Uterus (tissue), 4 donors: ENCODE measurements at places on chromosomes 4 and X. TPM values are rescaled to one million over a fixed set of nuclear protein-coding genes. Genes with fewer than 3 reads are reported as not detected.

GRCh38 chr4:52868133-52868532, 6.0 kb downstream of the RASL11B start:
- H3K36me3 ChIP-seq: no peaks in the 10 kb centered on the region
- peak; percentile 35 for DNase-seq
- H3K27ac ChIP-seq: peak overlapping the region; percentile 70
- H3K4me3 ChIP-seq: no peak overlapping the region
- peaks cover 15% of the 10 kb centered on the region for H3K4me1 ChIP-seq

DNA sequence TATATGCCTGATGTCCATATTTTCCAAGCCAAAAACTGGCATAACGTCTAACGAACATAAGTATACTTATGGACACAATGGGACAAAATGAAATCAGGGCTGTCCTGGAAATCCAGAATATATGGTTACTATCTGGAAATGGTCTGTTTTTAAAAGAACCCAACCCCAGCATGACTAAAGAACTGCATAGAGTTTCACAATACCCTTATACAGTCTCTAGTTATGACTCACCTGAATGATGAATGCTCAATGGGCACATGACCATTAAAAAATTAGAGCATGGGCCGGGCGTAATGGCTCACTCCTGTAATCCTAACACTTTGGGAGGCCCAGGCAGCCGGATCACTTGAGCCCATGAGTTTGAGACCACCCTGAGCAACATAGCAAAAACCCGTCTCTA, 31.8 kb downstream of the AMMECR1 start:
- no peaks in the 10 kb centered on the region for H3K27me3 ChIP-seq
- H3K27ac ChIP-seq: no peak overlapping the region
- no peak for DNase-seq
- no peak overlapping the region for H3K4me3 ChIP-seq
- H3K36me3 ChIP-seq: no peaks in the 10 kb centered on the region
- H3K4me1 ChIP-seq: no peaks in the 10 kb centered on the region

DNA sequence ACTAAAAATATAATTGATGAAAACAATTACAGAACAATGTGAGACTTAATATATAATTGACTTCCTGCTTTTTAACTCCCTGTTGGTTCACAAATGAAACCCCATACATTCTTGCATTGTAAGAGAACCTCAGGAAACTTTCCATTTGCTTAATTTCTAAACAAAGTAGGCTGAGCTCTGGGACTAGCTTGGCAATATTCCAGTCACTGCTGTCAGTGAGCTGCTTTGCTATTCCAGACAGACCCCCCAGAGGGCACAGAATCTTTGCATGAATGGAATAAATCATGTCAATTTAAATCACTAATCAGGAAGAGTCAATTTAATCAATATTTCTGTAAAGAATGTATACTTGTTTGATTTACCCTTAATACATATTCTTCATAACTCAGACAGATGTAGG, 110.6 kb downstream of the NEXMIF start:
- H3K36me3 ChIP-seq: no peaks in the 10 kb centered on the region
- no peaks in the 10 kb centered on the region for H3K27me3 ChIP-seq
- H3K4me1 ChIP-seq: no peaks in the 10 kb centered on the region
- DNase-seq: no peak

GRCh38 chrX:16977771-16978170, 31.3 kb downstream of the REPS2 start:
- H3K4me1 ChIP-seq: no peaks in the 10 kb centered on the region
- no peak for DNase-seq
- no peaks in the 10 kb centered on the region for H3K36me3 ChIP-seq
- H3K27me3 ChIP-seq: no peaks in the 10 kb centered on the region
- no peak overlapping the region for H3K4me3 ChIP-seq

GRCh38 chrX:23770142-23770541, 12.8 kb upstream of the SAT1 start:
- H3K4me1 ChIP-seq: no peaks in the 10 kb centered on the region
- H3K27me3 ChIP-seq: no peaks in the 10 kb centered on the region
- DNase-seq: no peak
- no peak overlapping the region for H3K4me3 ChIP-seq
- no peak overlapping the region for H3K27ac ChIP-seq

DNA sequence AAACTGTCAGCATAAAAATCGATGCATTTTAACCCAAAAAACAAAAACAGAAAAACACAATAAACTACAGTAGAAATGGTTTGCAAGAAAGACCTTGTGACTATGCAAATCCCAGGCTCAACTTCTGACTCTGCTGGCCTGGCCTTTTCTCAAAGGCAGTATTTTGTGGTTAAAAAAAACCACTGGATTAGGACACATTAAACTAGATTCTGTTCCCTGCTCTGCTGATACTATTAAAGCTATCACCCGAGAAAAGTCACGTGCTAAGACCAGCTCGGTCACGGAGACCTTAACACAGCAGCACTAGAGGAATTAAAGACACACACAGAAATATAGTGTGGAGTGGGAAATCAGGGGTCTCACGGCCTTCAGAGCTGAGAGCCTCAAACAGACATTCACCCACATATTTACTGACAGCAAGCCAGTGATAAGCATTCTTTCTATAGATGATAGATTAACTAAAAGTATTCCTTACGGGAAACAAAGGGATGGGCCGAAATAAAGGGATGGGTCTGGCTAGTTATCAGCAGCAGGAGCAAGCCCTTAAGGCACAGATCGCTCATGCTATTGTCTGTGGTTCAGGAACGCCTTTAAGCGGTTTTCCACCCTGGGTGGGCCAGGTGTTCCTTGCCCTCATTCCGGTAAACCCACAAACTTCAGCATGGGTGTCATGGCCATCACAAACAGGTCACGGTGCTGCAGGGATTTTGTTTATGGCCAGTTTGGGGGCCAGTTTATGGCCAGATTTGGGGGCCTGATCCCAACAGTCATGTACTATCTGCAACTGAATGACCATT, 16.1 kb downstream of the CBR4 start:
- no peaks in the 10 kb centered on the region for H3K36me3 ChIP-seq
- H3K27ac ChIP-seq: peak overlapping the region; percentile 29
- no peaks in the 10 kb centered on the region for H3K4me1 ChIP-seq
- no peaks in the 10 kb centered on the region for H3K27me3 ChIP-seq

The GLRB gene
- total RNA-seq: 6.2 TPM
